D341Med (cell line): ENCODE measurements at places on chromosomes 12 and 14.

- no peak for DNase-seq
Measured at GRCh38 chr14:23937203-23937602, 16.4 kb upstream of the DHRS4 start.

- DNase-seq = no peak
Measured at GRCh38 chr12:108832730-108833354, 24.5 kb downstream of the SSH1 start.

DNA sequence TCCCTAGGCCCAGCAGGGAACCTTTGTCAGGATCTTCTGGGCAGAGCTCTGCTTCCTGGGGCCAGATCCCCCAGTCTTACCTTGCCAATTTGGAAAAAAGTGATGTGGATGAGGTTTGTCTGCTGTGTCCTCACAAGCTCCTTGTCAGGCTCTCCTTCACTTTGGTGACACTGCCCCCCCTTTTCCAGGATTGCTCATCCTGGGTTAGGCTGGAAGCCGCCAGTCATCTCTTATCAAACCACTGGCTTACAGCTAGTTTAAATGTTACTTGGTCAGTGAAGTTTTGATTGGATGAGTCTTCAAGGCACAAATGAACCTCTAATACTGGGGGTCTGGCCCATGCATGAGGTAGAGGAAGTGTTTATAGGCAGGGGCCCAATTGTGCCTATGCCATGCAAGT lies 15.3 kb downstream of the NYNRIN start:
- no peak for DNase-seq

DNA sequence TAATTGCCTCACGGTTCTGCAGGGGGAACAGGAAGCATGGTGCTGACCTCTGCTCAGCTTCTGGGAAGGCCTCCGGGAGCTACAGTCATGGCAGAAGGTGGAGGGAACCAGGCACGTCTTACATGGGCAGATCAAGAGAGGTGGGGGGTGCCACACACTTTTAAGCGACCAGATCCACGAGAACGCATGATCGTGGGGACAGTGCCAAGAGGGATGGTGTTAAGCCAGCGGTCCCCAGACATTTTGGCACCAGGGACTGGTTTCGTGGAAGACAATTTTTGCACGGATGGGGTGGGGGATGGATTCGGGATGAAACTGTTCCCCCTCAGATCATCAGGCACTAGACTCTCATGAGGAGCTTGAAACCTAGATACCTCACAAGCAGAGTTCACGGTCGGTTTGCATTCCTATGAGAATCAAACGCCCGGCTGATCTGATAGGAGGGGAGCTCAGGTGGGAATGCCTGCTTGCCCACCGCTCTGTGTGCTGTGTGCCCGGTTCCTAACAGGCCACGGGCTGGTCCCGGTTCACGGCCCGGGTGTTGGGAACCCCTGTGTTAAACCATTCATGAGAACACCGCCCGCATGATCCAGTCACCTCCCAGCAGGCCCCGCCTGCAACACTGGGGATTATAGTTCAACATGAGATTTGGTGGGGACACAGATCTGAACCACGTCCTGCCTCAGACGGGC lies 96.9 kb downstream of the ADGRD1 start:
- DNase-seq = no peak

DNA sequence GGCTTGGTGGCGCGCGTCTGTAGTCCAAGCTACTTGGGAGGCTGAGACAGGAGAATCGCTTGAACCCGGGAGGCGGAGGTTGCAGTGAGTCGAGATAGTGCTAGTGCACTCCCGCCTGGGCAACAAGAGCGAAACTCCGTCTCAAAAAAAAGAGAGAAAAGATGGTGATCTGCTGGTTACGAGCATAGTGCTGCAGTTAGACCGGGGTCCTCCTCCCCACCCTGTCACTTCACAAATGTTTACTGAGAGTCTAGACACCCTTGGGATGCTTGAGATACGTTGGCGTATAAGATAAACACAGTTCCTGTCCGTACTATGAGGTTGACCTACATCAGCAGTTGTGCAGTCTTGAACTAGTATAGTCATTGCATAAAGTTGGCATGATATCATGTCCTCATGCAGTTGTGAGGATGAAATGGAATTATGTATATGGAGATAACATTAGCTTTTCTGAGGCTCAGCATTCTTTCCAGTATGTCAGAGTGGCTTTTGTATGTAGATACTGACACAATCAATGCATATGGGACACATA lies 787 bp downstream of the ACAD10 start:
- DNase-seq = no peak

DNA sequence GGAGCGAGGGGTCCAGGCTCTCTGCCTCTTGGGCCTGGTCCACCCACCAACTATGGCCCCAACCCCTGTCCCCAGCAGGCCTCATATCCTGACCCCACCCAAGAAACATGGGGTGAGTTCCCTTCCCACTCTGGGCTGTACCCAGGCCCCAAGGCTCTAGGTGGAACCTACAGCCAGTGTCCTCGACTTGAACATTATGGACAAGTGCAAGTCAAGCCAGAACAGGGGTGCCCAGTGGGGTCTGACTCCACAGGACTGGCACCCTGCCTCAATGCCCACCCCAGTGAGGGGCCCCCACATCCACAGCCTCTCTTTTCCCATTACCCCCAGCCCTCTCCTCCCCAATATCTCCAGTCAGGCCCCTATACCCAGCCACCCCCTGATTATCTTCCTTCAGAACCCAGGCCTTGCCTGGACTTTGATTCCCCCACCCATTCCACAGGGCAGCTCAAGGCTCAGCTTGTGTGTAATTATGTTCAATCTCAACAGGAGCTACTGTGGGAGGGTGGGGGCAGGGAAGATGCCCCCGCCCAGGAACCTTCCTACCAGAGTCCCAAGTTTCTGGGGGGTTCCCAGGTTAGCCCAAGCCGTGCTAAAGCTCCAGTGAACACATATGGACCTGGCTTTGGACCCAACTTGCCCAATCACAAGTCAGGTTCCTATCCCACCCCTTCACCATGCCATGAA lies 8.6 kb downstream of the ARHGAP9 start:
- DNase-seq = no peak

DNA sequence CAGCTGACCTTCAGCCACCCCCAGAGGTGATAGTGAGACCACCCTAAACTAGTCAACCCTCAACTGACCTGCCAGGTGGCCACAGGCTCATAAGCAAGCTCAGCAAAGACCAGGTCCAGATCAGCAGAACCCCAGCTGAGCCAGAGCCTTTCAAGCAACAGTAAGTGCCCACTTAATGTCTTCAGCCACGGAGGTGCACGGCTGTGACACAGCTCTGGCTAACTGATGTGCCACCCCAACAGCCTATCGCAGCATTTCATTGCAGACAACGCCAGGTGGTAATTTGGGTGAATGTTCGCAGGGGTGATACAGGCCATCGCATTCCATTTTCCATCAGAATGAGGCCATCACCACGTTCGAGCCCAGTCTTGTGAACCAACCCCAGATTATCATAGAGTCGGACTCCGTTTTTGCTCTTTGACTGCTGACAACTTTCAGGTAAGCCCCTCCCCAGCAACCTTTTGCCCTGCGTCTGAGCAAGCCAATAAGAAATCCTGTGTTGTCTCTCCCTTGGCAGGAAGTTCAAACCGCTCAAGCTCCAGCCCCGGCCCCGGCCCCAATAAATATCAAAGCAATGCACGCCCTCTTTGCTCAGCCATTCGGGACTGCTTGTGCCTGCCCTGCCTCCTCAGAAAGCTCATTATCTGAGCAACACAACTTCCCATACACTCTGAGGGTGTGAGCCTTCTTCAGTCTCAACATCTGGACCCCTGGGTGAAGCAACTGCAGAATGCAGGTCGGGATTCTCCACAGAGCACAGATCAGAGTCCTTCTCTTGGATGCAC lies 44.4 kb downstream of the JAG2 start:
- peak; percentile 18 for DNase-seq

- no peak for DNase-seq
Measured at GRCh38 chr12:74412606-74413230, 124.9 kb upstream of the ATXN7L3B start.

- peak; percentile 39 for DNase-seq
Measured at GRCh38 chr12:103841690-103842584, 903 bp upstream of the NT5DC3 start.

- peak; percentile 54 for DNase-seq
Measured at GRCh38 chr12:57759360-57759980, 4.6 kb downstream of the MARCHF9 start.

GRCh38 chr14:51019089-51019488 lies 74.8 kb upstream of the PYGL start:
- no peak for DNase-seq

GRCh38 chr14:102696856-102697495 lies 80.3 kb upstream of the TRAF3 start:
- no peak for DNase-seq

GRCh38 chr12:26287671-26288381 lies 92.5 kb downstream of the SSPN start:
- no peak for DNase-seq

DNA sequence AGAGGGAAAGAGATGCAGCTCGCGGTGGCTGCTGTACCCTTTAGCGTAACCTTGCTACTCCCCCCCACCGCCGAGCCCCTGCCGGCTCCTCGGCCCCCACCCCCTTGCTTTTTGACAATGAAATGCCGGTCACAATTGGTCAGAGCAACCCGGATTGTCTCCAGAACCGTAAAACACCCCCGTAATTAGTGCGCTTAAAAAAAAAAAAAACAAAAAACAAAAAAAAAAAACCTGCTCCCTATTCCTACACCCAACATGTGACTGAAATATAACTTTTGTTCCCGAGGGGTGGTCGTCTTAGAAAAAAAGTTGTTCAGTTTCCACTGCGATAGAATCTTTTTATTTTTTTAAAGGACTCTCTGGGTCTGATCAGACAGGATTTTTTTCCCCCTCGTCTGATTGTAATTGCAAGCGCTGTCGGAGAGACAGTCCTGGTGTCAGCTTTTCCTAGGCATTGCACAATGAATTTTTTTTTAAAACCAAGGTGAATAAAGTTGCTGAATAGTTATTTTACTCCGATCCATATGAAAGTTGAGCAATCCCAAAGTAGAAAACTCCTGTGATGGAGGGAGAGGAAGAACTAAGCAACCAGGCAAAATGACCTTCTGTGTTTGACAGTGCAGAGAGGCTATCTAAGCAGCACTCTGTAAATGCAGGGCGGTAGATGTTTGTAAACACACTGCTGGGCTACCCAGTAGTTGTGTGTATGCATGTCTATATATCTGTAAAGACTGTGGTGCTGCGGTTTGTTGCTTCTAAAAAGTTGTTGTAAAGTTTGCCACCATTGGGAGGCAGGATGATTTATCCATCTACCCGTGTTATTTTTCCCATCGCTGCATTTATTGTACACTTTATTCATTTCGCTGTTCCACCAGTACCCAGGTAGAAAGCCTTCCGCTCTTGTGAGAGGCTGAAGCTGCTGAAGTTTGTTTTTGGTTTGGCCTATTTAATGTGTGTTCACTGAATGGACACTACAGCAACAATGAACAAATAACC lies 1.1 kb downstream of the ETV6 start:
- no peak for DNase-seq

DNA sequence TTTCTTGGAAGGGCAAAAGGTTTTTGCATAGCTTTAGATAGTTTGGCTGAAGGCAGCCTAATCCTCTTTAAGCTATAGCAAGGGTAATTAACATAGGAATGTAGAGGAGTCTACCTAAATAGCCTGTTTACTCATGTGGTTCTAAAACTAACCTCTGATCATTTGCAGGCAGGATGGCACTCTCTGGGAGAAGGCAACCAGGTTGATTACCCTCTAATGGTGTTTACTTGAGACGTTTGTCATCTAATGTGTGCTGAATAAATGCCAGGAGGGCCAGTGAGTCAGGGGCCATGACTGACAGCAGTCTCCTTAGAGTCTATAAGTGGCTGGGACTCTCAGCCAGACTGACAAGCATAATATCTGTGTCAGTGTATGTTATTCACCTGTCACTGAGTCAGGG lies 286.4 kb downstream of the PCNX1 start:
- no peak for DNase-seq

GRCh38 chr14:96086032-96086431 lies 46.9 kb downstream of the C14orf132 start:
- DNase-seq = no peak

DNA sequence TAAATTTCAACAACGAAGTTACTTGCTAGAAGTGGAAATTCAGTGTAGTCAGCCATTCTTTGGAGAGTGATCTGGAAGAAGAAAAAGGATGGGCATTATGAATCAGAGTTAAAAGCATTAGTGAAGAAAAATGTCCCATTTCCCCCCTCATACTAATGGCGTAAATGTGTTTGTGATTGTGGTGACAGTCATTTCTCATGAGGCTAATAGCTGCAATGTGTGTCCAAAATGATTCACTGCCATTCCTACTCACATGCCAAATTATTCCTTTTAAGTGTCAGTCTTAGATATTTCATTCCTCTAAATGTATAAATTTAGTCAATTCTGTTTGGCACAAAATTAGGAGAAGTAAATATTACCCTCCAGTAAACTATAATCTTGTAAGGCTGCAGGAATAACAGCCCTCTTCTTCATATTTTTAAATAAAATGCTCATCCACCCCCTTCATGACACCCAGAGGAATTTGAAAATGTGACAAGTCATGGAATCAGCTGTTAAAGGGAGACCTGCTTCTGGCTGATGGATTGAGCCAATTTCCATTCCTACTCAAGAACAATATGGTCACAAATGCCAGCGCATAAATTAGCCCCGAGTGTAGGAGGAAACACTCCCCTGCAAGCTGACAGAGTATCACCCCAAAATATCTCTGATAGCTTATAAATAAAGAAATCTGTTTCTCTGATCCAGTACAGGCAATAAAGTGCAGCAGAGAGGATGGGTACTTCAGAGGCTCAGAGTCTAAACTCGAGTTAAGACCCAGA lies 912.3 kb upstream of the SEL1L start:
- DNase-seq = no peak

DNA sequence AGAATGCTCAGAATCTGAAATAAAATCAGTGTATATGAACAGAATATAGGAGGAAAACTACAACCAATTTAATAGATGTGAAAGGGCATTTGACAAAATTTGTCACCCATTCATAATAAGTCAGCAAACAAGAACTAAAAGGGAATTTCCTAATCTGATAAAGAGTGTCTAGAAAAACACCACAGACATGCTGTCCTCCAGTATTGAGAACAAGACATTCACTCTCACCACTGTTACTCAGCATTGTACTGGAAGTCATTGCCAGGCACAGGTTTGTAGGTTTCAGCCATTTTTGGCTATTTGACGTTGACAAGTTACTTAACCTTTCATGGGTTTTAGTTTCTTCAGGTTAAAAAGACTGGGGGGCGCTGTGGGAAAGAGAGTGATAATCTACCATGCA lies 13.2 kb downstream of the EIF2S1 start:
- no peak for DNase-seq

GRCh38 chr12:104971306-104971705 lies 13.2 kb upstream of the SLC41A2 start:
- DNase-seq = no peak

GRCh38 chr12:17148706-17149105 lies 542.7 kb upstream of the LMO3 start:
- DNase-seq = no peak

- no peak for DNase-seq
Measured at GRCh38 chr12:21476949-21477348, 24.5 kb downstream of the RECQL start.

GRCh38 chr14:94660306-94660946 lies 48.2 kb downstream of the SERPINA3 start:
- no peak for DNase-seq

DNA sequence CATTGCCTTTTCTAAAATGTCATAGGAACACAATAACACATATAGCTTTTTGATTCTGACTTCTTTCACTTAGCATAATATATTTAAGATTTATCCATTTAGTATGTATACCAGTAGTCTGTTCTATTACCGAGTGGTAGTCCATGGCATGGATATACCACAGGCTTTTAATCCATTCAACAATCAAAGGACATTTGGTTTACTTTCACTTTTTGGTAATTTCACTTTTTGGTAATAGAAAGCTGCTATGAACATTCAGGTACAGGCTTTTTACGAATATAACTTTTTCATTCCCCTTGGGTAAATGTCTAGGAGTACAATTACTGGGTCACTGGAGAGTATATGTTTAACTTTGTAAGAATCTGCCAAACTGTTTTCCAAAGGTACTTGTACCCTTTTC lies 100.7 kb upstream of the PRICKLE1 start:
- DNase-seq = no peak
